ENCODE measurements at places on chromosomes 3 and 15.
A peak's percentile ranks its signal among the peaks of the same experiment; 100 is the strongest.

DNA sequence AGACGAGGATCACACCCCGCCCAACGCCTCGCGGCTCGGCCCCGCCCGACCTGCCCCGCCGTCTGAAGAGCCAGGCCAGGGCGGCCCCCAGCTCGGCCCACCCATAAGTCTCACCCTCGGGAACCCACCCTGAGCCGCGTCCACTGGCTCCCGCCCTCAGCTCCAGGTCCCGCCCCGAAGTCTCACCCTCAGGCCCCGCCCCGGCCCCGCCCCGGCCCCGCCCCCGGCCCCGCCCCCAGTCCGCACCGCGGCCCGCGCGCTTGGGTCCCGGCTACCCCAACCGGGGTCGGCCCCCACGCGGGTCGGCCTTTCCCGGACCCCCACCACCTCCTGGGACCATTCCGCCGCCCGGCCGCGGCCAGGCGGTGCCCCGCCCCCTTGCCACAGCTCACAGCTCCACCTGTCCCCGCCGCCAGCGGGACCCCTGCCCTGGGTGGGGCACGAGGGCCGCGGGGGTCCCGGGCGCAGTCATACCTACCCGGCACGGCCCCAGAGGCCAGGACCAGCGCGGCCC, 489 bp downstream of the CSPG5 start:
- peak; percentile 3 for DNase-seq

- DNase-seq, result peak; percentile 36
Measured at GRCh38 chr3:121809249-121809648, 25.6 kb downstream of the IQCB1 start.

- DNase-seq, result peak; percentile 70
Measured at GRCh38 chr3:23153436-23153835, 49.7 kb upstream of the UBE2E2 start.

DNA sequence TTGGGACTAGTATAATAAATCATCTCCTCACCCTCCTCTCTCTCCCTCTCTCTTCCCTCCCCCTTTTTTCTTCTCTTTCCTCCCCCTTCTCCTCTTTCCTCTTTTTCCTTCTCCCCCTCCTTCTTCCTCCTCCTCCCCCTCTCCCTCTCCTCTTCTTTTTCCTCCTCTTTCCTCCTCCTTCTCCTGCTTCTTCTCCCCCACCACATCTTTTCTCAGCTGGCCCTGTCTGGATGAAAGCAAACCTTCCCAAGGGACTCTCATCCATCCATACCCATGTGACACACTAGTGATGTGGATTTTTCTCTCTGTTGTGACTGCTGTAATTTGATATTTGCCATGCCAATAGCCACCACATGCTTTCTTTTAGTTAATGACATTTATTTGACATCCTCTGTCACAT, 127.2 kb downstream of the EBLN2 start:
- no peak for DNase-seq

DNA sequence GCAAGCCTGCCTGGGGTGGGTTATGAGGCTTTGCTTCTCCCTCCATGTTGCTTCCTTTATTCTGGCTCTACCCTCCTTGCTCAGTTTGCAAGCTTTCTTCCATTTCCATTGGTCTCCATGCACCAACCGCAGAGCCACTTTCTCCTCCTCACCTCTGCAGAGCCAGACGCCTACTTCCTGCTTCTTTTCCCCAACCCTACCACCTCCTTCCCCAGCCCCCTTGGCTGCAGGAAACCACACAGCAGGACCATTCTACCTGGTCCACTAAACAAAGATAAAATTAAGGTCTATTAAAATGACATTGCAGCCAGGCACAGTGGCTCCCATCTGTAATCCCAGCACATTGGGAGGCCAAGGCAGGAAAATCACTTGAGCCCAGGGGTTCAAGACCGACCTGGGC, 10.0 kb upstream of the CAV3 start:
- DNase-seq, result no peak

GRCh38 chr3:43926055-43926454, 235.3 kb downstream of the ABHD5 start:
- no peak for DNase-seq

Measured in inflammatory macrophage treated with lipopolysaccharide for 4 hours (primary cell).